ENCODE measurements at places on chromosomes 5 and 9. TPM values are rescaled to one million over a fixed set of nuclear protein-coding genes. Genes with fewer than 3 reads are reported as not detected.

DNA sequence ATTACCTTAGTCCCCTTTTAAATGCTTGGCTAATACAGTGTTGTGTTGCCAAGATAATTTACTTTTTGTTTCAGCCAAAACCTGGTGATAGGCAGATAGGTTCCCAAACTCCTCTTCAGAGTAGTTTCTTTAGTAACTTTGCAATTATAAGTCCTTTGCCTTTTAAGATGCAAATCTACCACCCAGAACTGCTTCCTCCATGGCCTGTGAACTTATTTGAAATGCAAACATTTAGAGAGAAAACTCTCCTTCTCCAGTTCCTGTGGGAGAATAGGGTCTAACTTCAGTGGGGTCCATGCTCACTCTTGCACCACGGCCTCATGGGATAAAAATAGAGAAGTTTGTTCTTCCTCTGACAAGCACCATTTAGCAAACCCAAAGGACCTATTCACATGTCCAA, 1955.4 kb upstream of the CDH6 start:
- DNase-seq, result no peak

DNA sequence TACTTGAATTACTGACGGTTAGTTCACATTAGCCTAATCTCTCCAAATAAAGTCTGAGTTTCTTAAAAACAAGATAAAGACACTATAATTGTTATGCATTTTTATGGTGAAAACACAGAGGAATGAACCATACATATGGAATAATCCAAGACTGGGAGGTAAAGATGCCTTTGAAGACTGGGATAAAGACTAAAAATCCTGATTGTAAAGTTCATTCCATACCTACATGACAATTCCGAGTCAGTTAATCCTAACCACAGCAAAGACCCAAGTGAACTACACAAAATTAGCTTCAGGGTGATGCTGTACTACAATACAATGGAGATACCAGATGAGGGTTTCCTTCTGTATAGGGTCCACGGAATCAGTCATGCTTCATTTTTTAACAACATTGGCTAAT, 6.3 kb downstream of the AP3B1 start:
- no peak for DNase-seq

DNA sequence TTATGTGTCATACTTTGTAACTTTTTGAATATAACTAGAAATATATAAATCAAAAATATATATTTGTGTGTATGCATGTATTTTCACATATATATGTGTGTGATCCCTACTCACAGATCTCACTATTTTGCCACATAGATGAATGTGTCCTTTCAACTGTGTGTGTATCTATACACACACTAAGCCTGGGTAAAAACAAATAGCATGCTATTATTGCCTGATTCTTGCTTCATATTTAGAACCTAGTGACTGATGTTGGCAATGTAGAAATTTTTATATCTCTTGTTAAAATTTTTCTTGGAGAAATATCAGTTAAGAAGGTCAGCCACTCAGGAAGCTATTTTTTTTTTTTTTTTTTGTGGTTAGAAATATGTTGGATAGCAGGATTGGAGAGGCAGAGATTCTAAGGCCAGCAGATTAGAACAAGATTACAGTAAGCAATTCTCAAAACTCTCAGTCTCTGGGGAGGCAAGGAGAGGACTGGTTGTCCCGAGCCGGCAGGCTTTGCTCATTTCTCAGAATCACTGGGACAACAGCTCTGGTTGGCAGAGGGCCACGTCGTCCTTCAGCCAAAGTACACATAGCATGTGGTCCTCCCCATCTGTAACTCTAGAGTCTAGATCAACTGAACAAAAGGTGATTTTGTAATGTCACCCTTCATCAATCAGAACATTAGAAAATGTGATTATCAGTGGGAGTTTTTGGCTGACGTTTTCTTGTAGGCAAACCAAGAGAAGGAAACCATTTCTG, 19.7 kb downstream of the C6 start:
- no peak for DNase-seq

DNA sequence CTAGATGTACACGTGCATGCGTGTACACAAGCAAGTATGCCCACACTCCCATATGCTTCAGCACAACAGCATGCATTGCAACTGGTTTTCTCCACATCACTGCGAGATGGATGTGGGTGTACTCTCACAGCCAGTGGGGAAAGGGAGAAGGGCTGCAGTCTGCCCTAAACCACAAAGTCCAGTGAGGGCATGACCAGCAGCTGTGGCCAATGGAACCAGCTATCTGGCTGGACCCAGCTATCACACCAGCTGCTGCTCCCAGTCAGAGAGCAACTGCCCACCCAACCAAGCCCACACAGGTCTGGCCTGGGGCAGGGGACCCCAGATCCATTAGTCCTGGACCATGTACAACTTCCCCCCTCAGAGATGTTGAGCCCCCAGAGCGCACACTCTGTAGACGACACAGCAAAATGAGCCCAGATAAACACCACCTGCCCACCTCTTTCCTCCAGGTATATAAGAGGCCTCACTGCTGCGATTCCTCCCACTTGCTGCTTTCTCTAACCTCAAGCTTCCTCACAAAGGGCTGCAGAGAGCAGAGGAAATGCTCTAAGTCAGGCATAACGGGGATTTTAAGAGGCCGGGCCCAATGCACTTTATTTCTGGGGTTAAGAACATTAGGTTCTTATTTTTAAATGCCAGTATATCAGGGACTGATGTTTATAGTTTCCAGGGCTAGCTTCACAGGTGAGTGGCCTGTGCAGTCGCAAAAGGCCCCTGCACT, 39.0 kb downstream of the SHB start:
- DNase-seq, result no peak

SLC31A1 gene
- total RNA-seq, result 68.3 TPM

ASPN gene
- not detected for total RNA-seq

KIF20A gene
- total RNA-seq, result 35.2 TPM
